Stimulated activated CD8-positive, alpha-beta memory T cell treated with anti-CD3 and anti-CD28 coated beads, Interleukin-15, amount 100 ng/mL, for 1 hour (primary cell): ENCODE measurements at places on chromosomes 7 and 10.

- DNase-seq = no peak
Observed at GRCh38 chr7:150944066-150945042, 33.8 kb downstream of the KCNH2 start.

GRCh38 chr10:125333209-125333591 is 172.8 kb upstream of the CTBP2 start:
- DNase-seq = no peak

GRCh38 chr10:129972966-129973673 is 9.0 kb upstream of the EBF3 start:
- no peak for DNase-seq

- DNase-seq = no peak
Observed at GRCh38 chr10:122021379-122021778, 32.4 kb downstream of the TACC2 start.
